ENCODE measurements at places on chromosomes 11 and 22. TPM values are rescaled to one million over a fixed set of nuclear protein-coding genes. Genes with fewer than 3 reads are reported as not detected.

DNA sequence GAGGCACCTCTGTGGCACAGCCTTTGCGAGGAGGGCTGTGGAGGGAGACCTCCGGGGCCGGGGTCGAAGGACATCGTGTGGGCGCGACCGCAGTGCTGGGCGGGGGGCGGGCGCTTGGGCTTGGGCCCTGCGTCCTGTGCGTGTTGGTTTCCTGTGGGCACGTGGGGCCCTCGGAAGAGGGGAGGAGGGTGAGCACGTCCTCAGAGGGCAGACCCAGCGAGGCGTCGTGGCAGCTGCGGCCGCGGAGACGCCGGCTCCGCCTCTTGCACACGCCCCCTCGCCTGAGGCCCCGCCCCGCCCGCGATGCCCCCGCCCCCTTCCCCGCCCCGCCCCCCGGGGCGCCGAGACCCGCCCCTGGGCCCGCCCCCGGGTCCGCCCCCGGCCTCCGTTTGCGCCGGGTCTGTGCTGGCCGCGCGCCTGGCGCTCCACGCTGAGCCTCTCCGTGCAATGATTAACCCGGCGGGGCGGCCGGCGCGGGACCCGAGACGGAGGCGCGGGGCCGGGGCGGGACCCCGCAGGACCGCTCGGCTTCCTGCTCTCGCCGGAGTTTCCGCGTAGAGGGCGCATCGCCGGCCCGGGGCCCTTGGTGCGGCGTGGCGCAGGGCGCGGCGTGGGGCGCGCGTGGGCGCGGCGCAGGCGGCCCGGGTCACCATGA, at the start of gene PRR5:
PRR5 (plus strand) TSS at position 381 of the 655 bp plus-strand sequence; CDS start at position 652, 271 bp downstream.
- DNase-seq = peak; percentile 85

GRCh38 chr11:21949763-21950413, 243.0 kb upstream of the ANO5 start:
- DNase-seq = no peak

GRCh38 chr11:22208151-22208858, 15.4 kb downstream of the ANO5 start:
- DNase-seq = no peak

DNA sequence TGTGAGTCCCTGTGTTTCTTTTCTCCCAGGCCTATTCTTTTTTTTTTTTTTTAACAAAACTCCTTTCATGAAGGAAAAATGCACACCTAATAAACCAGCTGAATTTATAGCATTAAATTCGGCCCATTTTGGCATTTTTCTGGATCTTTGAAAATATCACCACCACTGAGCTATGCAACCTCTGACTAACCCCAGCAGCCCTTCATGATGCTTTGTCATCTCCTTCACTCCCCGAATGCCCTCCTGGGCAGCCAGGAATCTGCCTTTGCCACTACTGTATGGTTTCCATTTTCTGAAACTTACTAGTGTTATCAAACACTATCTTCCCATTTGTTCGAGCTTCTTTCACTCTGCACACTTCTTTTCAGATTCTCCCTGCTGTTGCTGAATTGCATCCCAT, 97.9 kb downstream of the ZNF280B start:
- DNase-seq = no peak

DNA sequence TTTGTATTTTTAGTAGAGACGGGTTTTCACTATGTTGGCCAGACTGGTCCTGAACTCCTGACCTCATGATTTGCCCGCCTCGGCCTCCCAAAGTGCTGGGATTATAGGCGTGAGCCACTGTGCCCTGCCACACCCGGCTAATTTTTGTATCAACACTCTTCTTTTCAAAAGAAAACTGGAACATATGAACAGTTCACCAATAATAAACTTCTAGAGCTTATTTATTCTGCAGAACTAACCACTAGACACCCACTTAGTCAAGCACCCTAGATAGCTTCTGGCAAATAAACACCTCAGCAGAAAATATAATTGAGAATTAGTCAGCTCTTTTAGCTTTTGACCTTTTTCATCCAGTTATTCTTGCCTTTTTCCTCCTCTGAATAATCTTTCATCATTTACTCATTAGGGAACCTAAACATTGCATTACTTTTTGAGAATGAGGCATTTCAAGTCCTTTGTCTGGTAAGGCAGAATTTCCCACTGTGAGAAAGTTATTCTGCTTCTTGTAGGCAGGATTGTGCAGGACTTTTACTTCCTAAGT, 27.3 kb upstream of the TMEM41B start:
- DNase-seq = no peak

- no peak for DNase-seq
These were observed 801 bp upstream of the TXNRD2 start for GRCh38 chr22:19942157-19943081.

Gene UBASH3B
- 15.2 TPM for total RNA-seq

Gene CRYBB3
- total RNA-seq = 0.25 TPM
